H1 (cell line): ENCODE measurements at places on chromosomes 16 and 17.

GRCh38 chr16:51376080-51376479 is 225.0 kb upstream of the SALL1 start:
- no peak for DNase-seq

- DNase-seq = no peak
Observed at GRCh38 chr16:57039148-57039812, 49.9 kb downstream of the NLRC5 start.

DNA sequence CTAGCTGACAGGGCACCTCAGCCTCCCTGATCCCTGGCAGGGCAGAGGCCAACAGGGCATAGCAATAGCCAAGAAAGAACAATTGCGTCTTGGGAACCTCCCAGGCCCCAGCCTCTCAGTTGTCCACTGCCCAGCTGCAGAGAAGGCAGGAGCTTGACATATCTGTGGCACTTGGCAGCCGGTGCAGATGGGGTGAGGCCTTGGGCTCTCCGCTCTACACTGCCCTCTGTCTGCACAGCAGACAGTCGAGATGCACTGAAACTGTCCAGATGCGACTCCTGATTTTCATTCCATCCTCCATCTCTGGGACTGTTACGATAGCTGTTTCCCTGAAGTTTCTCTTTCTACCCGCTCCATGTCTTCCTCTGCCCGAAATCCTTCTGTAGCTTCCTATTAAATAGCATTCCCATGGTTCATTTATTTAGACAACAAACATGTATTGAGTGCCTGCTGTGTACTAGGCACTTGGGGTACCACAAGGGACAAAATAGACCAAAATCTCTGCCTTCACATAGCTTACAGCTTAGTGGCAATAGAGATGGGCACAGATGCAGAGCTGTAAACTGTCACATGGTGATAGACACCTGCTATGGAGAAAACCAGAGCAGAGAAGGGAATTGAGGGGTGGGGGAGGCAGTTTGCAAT is 3.3 kb downstream of the POLR3E start:
- DNase-seq = no peak

- DNase-seq = no peak
Observed at GRCh38 chr17:80492343-80493136, 16.1 kb upstream of the NPTX1 start.

DNA sequence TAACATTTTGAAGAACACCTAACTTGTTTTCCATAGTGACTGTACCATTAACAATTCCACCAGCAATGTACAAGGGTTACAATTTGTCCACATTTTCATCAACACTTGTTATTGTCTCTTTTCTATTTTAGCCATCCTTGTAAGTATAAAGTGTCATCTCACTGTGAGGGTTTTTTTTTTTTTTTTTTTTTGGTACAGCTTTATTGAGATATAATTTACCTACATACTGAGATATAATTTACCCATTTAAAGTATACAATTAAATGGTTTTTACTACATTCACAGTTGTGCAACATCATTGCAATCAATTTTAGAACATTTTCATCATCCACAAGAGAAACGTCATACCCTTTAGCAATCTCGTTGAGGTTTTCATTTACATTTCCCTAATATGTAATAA is 17.9 kb upstream of the TMIGD1 start:
- DNase-seq = no peak

DNA sequence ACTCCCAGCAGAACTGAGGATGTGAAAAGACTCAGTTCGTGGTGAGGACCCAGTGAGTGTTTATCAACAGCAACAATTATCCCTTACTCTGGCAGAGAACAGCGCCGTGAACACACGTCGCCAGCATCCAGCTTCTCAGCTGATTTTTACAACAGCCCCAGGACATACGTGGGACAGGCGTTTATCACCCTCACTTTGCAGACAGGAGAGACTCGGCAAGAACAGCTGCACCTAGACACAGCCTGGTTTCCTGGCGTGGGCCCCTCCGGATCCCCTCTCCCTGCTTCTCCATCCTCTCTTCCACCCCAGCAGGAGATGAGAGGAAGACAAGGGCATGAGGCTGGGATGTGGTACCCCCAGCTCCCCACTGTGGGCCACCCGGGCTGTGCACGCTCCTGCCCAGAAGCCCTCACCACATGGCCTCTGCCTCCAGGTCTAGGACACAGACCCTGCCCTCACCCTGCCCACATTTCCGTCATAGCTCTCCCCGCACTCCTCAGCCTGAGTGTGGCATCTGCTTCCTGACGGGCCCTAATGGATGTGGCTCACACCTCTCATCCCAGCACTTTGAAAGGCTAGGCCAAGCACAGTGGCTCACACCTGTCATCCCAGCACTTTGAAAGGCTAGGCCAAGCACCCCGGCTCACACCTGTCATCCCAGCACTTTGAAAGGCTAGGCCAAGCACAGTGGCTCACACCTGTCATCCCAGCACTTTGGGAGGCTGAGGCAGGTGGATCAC is 17.5 kb downstream of the ABR start:
- DNase-seq = no peak

- no peak for DNase-seq
Observed at GRCh38 chr16:88569614-88569984, 604 bp upstream of the ZC3H18 start.
